Astrocyte of the spinal cord (primary cell): ENCODE measurements at places on chromosomes 4 and X.

- no peak for DNase-seq
These were observed 28.9 kb downstream of the STARD8 start for GRCh38 chrX:68676335-68676734.

DNA sequence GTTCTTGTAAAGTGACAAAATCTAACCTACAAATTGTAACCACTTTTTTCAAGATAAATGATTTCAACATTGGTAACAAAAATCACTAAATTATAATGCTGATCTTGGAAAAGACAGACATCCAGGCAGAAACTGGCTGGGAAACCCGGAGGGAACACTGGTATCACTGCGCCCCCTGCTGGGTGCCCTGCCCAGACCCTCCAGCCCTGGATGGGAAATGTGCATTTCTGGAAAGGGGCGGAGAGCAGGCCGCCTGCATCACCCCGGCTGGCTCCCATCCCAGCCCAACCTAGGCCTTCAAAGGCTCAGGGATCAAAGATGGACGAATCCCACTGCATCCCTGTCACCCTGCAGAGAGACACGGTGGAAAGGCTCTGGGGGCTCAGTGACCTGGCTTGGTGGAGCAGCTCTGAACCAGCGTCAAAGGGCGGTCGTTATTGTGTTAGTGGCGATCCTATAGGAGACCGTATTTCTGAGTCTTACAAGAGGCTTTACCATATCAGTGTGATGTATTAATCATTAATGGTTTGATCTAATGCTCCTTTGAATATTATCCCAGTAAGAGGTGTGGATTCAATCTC, 37.3 kb downstream of the ACOX3 start:
- peak; percentile 74 for DNase-seq

DNA sequence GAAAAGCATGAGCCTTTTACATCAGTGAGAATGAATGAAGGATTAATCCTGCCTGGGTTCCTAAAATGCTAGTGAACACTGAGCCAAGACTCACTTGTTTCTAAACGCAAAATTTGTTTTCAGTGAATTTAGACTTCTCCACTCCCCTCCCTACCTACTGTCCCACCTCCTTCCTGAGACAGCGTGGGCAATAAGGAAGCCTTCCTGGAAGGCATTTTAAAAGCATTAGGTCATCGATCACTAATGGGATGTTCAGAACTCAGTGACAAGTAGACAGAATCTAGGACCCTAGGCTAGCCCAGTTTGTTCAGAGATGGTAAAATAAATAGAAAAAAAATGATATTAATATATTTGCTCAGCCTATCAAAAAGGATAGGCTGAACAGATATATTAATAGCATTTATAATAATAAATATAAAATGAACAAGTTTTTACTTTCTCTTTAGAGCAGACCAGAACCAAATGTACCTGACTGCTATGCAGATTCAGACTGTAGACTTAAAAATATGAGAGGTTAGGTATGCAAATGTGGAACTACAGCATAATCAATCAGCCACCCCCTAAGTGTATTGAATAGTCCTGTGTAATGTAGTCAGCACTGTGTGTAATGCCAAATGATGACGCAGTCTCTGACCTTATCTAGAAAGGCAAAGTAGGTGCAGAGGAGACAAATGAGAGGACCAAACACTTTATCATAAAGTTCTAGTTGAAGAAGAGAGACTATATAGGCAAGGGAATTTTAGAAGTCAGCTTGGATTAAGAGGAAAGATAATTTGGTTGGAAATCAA, 331.1 kb downstream of the GPAT3 start:
- no peak for DNase-seq

DNA sequence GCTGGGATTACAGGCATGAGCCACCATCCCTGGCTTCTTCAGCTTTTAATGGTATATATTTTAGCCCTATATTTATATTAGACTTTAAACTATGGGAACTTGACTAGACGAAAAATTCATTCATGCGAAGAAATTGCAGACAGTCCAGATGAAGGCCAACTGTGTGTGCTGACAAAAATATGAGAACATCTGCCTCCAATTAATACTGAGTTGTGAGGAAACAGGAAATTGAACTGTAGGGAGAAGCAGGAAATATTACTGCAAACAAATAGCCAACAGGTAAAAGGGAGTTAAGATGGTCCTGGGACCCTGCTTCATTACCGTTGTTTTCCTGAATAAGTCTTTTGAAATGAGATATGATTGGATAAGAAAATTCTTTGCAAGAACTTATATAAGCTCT, 26.3 kb downstream of the MGARP start:
- DNase-seq: no peak

DNA sequence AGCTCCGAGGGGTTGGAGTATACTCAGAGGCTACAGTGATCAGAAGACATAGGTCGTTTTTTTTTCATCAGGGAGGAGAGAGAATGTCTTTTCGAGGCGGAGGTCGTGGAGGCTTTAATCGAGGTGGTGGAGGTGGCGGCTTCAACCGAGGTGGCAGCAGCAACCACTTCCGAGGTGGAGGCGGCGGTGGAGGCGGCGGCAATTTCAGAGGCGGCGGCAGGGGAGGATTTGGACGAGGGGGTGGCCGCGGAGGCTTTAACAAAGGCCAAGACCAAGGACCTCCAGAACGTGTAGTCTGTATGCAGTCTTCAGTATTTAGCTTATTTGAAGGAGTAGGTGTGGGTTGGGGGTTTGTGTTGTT, 500 bp downstream of the GAR1 start:
- no peak for DNase-seq

DNA sequence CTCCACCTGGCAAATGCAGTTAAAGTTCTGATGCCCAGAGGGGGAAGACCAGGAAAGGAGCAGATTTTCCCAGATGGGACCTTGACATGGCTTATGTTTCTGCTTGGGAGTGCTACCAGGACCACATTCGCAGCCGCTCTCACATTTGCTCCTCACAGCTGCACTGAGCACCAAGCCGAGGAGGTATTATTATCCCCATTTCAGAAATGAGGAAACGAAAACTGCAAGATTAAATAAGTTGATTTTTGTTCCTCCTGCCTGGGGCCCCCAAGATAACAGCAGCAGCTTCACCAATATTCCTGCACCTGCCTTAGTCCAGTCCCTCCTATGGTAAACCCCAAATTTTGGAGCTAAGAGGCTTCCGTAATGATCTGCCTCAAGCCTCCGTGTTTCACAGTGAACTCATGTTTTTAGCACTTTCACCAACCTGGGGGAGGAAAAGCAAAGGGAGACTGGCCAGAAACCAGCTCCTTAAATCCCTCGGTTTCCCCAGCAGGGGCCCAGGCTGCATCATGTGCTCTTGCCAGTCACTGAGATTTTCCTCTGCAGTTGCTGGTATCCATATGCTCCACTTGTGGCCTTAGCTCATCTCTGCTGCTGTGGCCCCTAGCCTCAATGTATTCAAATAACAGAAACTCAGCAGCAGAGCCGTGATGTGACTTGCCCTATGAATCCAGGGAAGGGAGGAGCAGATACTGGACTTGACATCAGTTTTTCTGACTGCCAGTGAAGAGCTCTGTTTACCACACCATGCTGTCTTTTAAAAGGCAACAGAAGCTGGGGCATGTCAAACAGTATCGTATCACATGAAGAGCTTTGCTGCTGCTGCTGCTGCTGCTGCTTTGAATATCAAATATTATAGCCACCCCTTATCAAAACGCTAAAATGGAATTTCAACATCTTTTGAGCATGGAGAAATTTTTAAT, 95.5 kb upstream of the KLHL13 start:
- no peak for DNase-seq

DNA sequence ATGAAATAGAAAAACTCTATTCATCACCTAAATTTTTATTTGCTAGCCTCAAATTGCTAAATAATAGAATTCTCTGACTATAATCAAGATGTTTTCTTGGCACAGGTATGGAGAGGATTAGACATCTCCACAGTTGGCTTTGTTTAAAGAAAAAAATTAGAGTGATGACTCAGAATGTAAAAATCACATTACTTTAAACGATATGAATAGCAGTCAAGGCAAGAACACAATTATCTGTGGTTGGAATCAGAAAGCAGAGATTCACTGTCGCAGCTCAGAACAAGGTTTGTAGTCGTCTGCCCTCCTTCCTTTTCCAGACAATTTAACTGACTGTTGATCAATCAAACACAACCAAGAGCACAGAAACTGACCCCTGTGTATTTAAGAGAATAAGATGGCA, 32.2 kb upstream of the CCKAR start:
- peak; percentile 58 for DNase-seq

GRCh38 chr4:108484187-108484586, 136.2 kb upstream of the RPL34 start:
- no peak for DNase-seq

GRCh38 chr4:177952723-177953122, 510.5 kb upstream of the AGA start:
- no peak for DNase-seq

GRCh38 chr4:164169591-164169990, 584.3 kb upstream of the SMIM31 start:
- peak; percentile 64 for DNase-seq

DNA sequence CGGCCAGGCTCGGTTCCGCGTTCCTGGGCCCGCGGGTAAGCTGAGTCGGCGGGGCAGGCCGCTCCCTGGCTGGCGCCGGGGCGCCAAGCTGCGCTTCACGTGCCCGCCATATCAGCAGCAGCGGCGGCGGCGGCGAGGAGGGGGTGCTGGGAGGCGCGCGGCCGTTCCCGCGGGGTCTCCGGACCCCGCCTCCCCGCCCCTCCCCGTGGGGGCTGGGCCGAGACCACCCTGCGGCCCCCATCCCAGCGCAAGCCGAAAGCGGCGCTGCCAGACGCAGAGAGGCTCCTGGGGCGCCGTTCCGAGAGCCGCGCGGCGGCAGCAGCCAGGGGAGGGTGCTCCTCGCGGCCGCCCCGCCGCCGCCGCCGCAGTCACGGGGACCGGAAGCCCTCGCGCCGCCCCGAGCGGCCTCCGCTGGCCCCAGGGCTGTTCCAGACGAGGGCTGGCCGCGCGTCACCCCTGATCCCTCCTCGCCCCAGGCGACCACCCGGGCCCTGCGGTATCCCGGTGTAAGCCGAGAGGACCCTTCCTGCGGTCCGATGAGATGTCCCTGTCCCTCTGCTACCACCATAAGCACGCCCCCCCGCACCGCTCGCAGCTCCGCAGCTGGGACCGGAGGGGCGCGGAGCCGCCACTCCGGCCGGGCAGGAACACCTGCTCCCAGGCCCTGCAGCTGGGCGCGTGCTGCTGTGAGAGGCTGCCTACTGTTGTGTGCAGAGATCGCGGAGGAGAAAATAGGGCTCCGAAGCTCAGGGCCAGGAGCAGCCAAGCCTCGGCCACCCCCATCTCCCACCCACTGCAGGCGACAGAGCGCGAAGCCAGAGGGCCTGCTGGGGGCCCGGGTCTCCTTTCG, 7.5 kb upstream of the BCOR start:
- DNase-seq: no peak

DNA sequence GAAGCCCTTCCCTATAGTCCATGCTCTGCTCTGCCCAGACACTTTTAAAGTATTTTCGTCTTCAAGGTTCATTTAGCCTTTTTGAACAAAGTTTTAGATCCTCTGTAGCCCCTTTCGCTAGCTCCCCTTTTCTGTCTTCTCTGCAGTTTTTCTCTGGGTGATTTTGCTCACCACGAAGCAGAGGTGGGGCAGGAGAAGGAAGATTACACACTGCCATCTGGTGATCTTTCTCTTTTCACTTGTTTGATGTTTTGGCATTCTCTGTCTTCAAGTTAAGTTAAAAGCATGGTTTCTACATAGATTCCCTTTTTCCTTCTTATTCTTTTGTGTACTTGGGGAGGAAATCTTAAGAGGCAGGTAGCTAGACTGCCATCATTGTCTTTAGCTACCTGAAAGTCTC, 43.9 kb downstream of the CC2D2A start:
- DNase-seq: no peak

GRCh38 chr4:86856896-86857295, 7.7 kb upstream of the SLC10A6 start:
- DNase-seq: no peak

DNA sequence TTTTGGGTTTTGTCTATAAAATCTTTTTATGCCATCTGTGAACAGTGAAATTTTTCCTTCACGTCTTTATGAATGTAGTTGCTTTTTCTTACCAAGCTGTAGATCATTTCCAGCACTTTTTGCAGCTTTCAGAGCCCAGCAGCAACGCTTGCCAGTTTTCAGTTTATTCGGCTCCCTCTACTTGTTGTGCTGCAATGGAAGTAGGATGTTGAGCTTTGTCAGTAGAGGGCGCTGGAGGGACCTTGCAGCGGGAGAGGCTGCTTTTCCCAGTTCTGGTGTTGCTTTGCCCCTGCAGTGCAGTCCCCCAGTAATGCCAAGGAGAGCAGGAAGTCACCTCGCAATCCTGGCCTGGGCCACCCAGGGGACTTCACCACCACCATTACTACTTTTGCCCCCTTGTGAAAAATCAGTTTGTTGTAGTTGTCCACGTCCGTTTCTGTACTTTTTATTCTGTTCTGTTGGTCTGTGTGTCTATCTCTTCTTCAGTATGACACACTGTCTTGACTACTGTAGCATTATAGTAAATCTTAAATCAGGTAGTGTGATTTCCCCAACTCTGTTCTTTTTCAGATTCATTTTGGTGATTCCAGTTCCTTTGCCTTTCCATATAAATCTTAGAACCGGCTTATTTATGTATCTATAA, 21.8 kb downstream of the CMC4 start:
- DNase-seq: peak; percentile 53

- DNase-seq: no peak
These were observed 7.5 kb downstream of the SH3KBP1 start for GRCh38 chrX:19879735-19880378.

DNA sequence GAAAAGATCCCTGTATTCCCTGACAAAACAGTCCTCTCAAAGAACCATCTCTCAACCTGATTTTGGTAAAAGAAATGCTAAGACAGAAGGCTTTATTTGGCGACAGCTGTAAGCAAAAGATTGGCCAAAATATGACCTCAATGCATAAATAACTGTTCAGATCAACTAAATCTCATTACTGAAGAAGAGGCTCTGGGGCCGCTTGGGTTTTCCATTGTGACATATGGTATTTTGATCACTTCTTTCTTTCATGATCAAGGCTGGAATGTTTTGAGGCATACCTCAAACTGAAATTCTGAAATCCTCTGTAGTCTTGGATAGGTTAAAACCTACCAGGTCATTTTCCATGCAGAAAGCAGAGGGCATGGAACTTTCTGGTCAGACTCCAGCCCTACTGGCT, 106.3 kb downstream of the C4orf51 start:
- no peak for DNase-seq

DNA sequence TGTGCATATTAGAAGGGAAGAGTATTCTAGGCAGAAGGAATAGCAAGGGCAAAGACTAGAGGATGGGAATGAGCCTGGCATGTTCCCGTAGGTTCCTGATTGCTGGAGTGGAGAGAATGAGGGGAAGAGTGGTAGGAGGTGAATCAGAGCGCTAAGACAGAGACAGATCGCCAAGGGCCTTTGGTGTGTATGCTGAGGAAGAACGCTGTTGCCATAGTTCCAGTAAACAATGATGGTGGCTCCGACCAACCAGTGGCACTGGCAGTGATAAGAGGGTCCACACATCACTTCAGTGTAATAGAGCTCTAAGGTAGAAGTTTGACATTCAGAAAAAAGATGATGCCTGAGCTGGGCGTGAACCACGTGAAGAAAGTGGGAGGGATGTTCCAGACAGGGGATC, 966 bp downstream of the TBC1D25 start:
- no peak for DNase-seq

GRCh38 chr4:125266901-125267604, 47.7 kb upstream of the FAT4 start:
- DNase-seq: peak; percentile 67

GRCh38 chrX:108348525-108348924, 89.7 kb downstream of the COL4A6 start:
- DNase-seq: no peak

GRCh38 chrX:132488180-132488705, 595 bp downstream of the MBNL3 start:
- DNase-seq: peak; percentile 21
